ENCODE measurements at places on chromosomes 13 and 19.

- no peak for DNase-seq
Observed at GRCh38 chr13:112225429-112226090, 150.6 kb upstream of the SPACA7 start.

DNA sequence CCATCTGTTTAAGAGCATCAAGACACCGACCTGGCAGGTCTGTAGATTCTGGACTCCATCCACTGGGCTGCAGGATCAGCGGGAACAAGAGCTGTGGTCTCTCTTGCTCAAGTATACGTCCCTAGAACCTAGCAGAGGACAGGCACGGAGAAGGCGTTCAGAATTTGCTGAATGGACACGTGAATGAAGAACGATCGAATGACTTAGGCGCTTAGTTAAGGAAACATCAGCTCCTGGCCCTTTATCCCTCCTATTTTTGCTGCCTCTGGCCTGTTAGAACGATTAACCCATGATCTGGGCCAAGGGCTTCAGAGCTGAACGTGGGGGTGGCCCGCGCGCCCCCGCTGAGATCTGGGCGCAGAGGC is 953 bp downstream of the DZIP1 start:
- DNase-seq, result no peak

DNA sequence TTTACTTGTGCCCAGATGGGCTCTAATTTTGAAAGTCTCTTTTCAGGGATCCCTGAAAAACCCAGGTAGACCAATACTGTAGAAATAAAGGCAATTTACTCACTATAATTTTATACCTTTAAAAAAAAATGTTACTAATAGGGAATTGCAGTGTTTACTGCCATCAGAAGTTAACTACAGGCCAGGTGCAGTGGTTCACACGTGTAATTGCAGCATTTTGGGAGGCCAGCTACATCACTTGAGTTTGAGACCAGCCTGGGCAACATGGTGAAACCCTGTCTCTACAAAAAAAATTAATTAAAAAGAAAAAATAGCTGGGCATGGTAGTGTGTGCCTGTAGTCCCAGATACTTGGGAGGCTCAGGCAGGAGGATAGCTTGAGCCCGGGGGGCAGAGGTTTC is 10.2 kb downstream of the USP12 start:
- no peak for DNase-seq

GRCh38 chr13:109100705-109101304 is 471.4 kb downstream of the MYO16 start:
- DNase-seq, result no peak

DNA sequence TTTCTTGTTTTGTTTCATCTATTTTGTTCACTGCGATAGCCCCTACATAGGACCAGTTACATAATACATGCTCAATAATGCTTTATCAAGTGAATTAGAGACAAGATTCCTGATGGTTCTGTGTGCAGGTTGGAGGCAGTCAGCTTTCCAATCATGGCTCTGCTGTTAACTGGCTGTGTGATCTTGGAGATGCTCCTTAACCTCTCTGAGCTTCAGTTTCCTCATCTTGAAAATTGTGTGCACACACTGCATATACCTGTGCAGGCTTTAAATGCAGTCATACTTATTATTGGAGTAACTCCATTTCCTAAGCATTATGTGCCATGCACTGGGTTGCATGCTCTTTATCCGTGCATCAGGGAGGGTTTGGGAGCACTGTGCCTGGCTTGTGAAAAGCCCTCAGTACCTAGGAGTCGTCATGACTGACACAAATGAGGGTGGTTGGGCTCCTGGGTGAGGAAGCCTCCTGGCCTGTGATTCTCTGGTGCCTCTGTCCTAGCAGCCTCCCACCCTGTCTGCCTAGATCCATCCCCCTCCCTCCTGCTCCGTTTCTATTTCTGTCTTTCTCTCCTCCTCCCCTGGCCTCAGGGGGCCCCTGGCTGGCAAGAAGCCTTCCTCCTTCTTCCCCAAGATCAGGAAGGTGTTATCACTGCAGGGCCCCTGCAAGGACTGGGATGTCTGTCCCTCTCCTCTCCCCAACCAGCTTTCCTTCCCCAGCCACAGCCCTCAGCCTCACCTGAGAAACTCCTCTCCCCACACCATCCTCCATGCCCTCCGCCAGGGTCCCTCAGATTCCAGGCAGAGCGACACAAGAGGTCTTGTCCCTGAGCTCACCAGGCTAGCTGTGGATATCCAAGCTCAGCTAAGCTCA is 8.7 kb downstream of the IFNL1 start:
- DNase-seq, result no peak
